Activated CD4-positive, alpha-beta T cell treated with anti-CD3 and anti-CD28 coated beads, Interleukin-2, amount 50 U/mL, for 4 hours (primary cell): ENCODE measurements at places on chromosomes 13 and 19.
A peak's percentile ranks its signal among the peaks of the same experiment; 100 is the strongest.

- DNase-seq = peak; percentile 64
Measured at GRCh38 chr19:19627621-19628500, at the start of gene LPAR2. Gene LPAR2 (minus strand): TSS chr19:19628220. CDS start chr19:19627275, 945 bp downstream.

- no peak for DNase-seq
Measured at GRCh38 chr13:33441015-33441414, 155.5 kb upstream of the STARD13 start.

DNA sequence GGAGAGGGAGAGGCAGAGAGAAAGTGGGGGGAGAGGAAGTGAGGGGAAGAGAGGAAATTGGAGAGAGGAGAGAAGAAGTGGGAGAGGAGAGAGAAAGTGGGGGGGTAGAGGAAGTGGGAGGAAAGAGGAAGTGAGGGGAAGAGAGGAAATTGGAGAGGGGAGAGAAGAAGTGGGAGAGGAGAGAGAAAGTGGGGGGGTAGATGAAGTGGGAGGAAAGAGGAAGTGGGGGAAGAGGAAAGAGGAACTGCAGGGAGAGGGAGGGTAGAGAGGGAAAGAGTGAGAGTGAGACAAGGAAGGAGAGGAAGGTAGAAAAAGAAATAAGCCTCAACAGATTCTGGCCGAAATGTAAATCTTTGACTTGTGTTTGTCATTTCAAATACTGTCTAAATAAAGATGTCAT, 146.6 kb downstream of the KLF12 start:
- DNase-seq = no peak

- DNase-seq = no peak
Measured at GRCh38 chr13:88112526-88112925, 441.4 kb downstream of the SLITRK5 start.

DNA sequence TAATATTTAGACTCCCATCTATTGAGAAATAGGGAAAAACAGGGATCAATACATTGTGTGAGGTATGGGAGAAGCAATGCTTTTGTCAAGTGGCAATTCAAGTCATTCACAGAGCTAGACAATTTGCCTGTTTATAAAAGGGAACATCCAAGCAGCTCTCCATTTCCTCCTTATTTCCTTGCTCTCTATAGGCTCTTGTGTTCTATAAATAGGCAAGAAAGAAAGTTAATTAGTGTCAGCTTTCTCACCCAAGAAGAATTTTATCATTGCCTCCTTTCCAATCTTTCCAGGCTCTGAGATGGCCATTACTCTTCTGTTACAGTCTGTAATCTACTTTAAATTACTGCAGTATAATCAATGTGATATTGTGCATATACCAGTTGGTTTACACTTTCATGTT, 199.9 kb downstream of the LHFPL6 start:
- no peak for DNase-seq

GRCh38 chr13:32515246-32515645, 23.3 kb downstream of the N4BP2L2 start:
- DNase-seq = no peak

- DNase-seq = no peak
Measured at GRCh38 chr13:44112700-44113329, 233.1 kb downstream of the LACC1 start.

DNA sequence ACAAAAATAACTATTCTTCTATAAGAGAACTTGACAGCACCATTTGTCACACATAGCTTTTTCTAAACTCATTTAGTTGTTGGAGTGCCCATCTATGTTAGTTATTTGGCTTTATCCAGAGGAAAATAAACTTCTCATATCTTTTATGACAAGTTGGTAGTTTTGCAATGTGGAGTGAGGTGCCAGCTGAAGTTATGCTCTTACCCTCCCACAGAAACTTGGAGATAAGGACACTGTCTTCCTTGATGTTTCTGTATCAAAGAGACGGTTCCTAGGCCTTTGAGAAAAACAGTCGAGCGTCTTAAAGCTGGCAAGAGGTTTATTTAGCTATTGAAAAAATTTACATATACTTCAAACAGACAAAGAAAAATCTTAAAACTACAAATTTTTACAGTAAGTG, 1079.7 kb downstream of the SLITRK1 start:
- no peak for DNase-seq

DNA sequence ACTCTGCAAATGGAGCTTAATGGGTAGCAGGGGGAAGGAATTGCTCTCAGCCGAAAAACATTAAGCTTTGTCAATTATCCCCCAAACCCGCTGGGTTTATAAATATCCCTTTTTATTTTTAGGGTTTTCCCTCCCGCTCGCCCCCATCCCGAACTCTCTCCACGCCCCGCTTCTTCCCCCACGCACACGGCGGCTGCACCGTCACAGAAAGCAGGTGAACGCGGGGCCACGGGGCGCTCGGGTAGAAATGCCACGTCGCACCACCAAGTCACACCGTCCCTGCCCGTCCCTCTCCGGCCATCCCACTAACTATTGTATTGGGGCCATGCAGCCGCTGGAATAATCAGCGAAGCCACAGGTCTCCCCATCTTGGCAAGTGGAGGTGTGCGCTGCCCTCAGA, 3.5 kb downstream of the PTPRS start:
- DNase-seq = no peak

- DNase-seq = peak; percentile 24
Measured at GRCh38 chr13:30371649-30372265, 50.5 kb upstream of the UBE2L5 start.

- no peak for DNase-seq
Measured at GRCh38 chr13:40375489-40376171, 290.8 kb downstream of the FOXO1 start.

GRCh38 chr13:46799139-46799538, 2.2 kb upstream of the ESD start:
- DNase-seq = no peak

DNA sequence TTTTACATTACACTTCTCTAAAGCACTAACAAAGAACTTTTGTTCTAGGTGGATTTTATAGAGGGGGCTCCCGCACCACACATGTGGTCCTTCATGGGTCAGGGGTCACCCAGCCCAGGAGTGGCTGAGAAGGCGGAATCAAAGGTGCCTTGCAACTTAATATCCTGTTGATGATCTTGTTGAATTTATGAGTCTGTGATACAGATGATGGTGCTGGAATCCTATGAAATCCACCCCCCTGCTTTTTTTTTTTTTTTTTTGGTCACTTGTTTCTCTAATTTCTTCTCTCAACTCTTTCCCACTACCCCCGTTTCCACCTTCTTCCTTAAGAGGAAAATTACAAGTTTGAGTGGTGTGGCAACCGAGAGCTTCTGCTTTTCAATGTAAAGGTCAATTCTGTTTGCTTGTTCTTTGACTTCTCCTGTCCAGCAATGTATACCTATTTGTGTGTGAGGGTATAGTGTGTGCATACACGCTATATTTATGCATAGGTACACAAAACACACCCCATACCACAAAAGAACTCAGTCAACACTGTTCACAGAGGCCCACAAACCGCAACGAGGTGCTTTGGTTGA, 4.2 kb upstream of the ZIC2 start:
- no peak for DNase-seq
